ENCODE measurements at places on chromosomes 4 and X. TPM values are rescaled to one million over a fixed set of nuclear protein-coding genes. Genes with fewer than 3 reads are reported as not detected.
A peak's percentile ranks its signal among the peaks of the same experiment; 100 is the strongest.

GRCh38 chr4:129578336-129578735 lies 482.4 kb downstream of the C4orf33 start:
- H3K4me3 ChIP-seq, result no peak overlapping the region
- no peaks in the 10 kb centered on the region for H3K4me1 ChIP-seq
- no peaks in the 10 kb centered on the region for H3K27me3 ChIP-seq
- H3K36me3 ChIP-seq, result peaks cover 3% of the 10 kb centered on the region

DNA sequence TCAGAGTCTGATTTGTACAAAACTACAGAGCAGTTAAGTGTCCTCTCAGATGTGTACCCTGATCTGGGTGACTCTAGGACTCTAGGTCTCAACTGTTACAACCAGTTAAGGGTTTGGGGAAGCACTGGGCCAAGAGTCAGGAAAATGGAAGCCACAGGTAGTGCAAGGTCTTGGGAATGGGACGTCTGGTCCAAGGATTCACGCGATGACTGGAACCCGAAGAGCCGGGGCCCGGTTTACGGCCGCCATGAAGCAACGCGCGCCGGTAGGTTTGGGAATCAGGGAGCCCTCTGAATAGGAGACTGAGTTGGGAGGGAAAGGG lies 321 bp upstream of the HPRT1 start:
- peak overlapping the region; percentile 81 for H3K4me3 ChIP-seq
- H3K27ac ChIP-seq, result peak overlapping the region; percentile 28
- no peak for DNase-seq
- no peaks in the 10 kb centered on the region for H3K27me3 ChIP-seq
- no peaks in the 10 kb centered on the region for H3K36me3 ChIP-seq

- H3K4me1 ChIP-seq, result no peaks in the 10 kb centered on the region
- no peak for DNase-seq
- H3K4me3 ChIP-seq, result no peak overlapping the region
- H3K27ac ChIP-seq, result no peak overlapping the region
- peaks cover 6% of the 10 kb centered on the region for H3K27me3 ChIP-seq
- no peaks in the 10 kb centered on the region for H3K36me3 ChIP-seq
Observed at GRCh38 chr4:138592796-138593195, 350.6 kb upstream of the SLC7A11 start.

DNA sequence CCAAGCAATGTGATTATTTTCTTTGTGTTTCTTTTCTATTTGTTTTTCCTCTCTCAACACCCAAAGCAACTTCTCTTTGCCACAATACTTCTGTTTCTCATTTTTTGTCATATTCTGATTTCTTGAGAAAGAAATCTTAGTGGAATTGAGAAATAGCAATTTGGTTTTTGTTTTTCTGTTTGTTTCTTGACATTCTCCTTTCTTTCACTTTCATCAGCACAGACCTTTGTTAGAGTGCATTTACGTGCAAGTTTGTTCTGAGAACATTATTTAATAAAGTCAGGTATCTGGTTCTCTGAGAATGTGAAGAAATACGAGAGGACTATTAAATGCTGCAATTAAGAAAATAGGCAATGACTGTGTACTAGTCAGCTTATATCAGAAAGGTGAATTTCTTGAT lies 608.1 kb upstream of the AADAT start:
- H3K27ac ChIP-seq, result no peak overlapping the region
- no peak overlapping the region for H3K4me3 ChIP-seq
- DNase-seq, result no peak
- H3K27me3 ChIP-seq, result no peaks in the 10 kb centered on the region
- H3K4me1 ChIP-seq, result no peaks in the 10 kb centered on the region

GRCh38 chr4:1519787-1520661 lies 113.8 kb upstream of the NKX1-1 start:
- no peak for DNase-seq
- no peak overlapping the region for H3K27ac ChIP-seq
- H3K36me3 ChIP-seq, result no peaks in the 10 kb centered on the region
- peak overlapping the region; percentile 48 for H3K4me3 ChIP-seq

- H3K27me3 ChIP-seq, result no peaks in the 10 kb centered on the region
- no peak for DNase-seq
- no peaks in the 10 kb centered on the region for H3K36me3 ChIP-seq
- no peak overlapping the region for H3K4me3 ChIP-seq
Observed at GRCh38 chr4:160299608-160300007, 1196.7 kb downstream of the RAPGEF2 start.

GRCh38 chr4:48804584-48805301 lies 24.7 kb upstream of the FRYL start:
- no peak overlapping the region for H3K4me3 ChIP-seq
- H3K4me1 ChIP-seq, result no peaks in the 10 kb centered on the region
- no peak for DNase-seq
- H3K27me3 ChIP-seq, result no peaks in the 10 kb centered on the region
- no peaks in the 10 kb centered on the region for H3K36me3 ChIP-seq
- no peak overlapping the region for H3K27ac ChIP-seq

Gene MRFAP1L1
- 159 TPM for polyA plus RNA-seq

Gene NEXMIF
- not detected for polyA plus RNA-seq

GRCh38 chr4:139815778-139816601 lies 150.4 kb downstream of the MGST2 start:
- no peak for DNase-seq
- peak overlapping the region; percentile 48 for H3K27ac ChIP-seq
- no peaks in the 10 kb centered on the region for H3K27me3 ChIP-seq
- peak overlapping the region; percentile 84 for H3K4me3 ChIP-seq
- H3K36me3 ChIP-seq, result no peaks in the 10 kb centered on the region
- peaks cover 22% of the 10 kb centered on the region for H3K4me1 ChIP-seq

Gene UGT2B10
- polyA plus RNA-seq, result not detected

DNA sequence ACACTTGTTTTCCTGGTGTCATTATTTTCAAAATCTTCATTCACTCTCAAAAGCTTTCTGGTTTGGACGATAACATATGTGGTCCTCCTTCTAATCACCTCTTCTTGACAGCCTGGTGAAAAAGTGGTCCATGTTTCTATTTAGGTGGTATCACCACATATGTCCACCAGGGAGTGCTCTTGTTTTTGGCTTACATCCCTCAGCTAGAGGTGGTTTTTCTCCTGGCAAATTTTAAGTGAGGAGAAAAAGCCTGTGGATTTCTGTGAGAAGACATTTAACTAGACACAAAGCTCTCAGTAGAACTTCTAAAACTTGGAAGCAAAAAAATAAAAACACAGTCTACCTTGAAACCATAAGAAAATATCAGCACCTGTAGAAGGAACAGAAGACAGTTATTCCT lies 58.0 kb upstream of the FRMPD4 start:
- no peaks in the 10 kb centered on the region for H3K4me1 ChIP-seq
- DNase-seq, result no peak
- H3K27ac ChIP-seq, result no peak overlapping the region
- no peaks in the 10 kb centered on the region for H3K36me3 ChIP-seq
- H3K4me3 ChIP-seq, result no peak overlapping the region
- no peaks in the 10 kb centered on the region for H3K27me3 ChIP-seq

DNA sequence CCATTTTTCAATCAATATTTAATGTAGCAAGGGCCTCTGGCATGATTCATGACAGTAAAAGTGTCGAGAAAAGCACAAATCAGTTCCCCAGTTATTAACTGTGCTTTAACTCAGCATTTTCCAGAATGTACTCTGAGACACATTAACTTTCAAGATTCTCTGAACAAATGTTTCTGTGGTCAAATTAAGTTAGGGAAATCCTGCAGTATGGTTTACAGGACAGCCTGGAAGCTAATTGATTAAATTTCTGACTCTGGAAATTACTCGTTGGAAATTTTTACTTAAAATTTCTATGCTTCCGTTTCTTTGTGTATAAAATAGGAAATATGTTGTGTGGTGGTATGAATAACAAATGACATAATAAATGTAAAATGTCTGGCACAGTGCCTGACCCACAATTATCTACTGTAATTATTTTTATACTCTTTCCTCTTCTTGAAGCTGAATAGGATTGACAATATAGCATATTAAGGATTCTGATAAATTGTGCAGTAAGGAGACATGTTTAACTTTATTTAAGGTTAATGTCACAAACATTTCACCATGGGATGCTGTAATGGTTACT lies 33.7 kb downstream of the STK32B start:
- DNase-seq, result no peak
- H3K4me1 ChIP-seq, result no peaks in the 10 kb centered on the region
- H3K36me3 ChIP-seq, result peaks cover 5% of the 10 kb centered on the region
- H3K4me3 ChIP-seq, result no peak overlapping the region
- H3K27me3 ChIP-seq, result peaks cover 1% of the 10 kb centered on the region

- H3K27ac ChIP-seq, result no peak overlapping the region
- no peaks in the 10 kb centered on the region for H3K36me3 ChIP-seq
- H3K27me3 ChIP-seq, result peaks cover 4% of the 10 kb centered on the region
- H3K4me3 ChIP-seq, result no peak overlapping the region
- DNase-seq, result no peak
Observed at GRCh38 chrX:78333521-78333920, 6.1 kb upstream of the CYSLTR1 start.

DNA sequence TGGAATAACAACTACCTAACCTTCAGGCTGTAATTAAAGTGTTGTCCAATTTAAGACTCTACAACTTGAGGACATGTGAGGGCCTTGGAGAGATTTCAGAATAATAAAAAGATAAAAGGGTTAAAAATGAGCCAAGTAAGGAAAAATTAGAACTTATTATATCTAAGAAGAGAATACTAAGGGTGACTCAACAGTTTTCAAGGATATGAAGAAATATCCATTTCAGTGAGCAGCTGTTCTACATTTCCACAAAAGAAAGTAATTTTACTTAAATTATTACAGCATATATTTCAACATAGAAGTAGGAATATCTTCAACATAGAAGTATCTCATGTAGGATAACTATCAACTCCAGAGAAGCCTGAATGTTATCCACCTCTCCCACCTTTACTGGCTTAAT lies 11.3 kb downstream of the SNX12 start:
- H3K4me1 ChIP-seq, result peaks cover 25% of the 10 kb centered on the region
- peaks cover 4% of the 10 kb centered on the region for H3K36me3 ChIP-seq
- no peak for DNase-seq
- no peak overlapping the region for H3K4me3 ChIP-seq

GRCh38 chr4:10962246-10962645 lies 277.7 kb upstream of the CLNK start:
- H3K27me3 ChIP-seq, result no peaks in the 10 kb centered on the region
- H3K4me1 ChIP-seq, result peaks cover under 1% of the 10 kb centered on the region
- no peak overlapping the region for H3K27ac ChIP-seq
- no peak for DNase-seq

GRCh38 chrX:49829016-49829415 lies at the start of gene PAGE4:
Gene PAGE4 (plus strand): TSS chrX:49829303. CDS start chrX:49830429, 1,126 bp downstream.
- H3K27me3 ChIP-seq, result peaks cover 7% of the 10 kb centered on the region
- no peaks in the 10 kb centered on the region for H3K4me1 ChIP-seq
- DNase-seq, result no peak
- no peak within 1 kb of the TSS for H3K27ac ChIP-seq
- H3K36me3 ChIP-seq, result no peaks in the 10 kb centered on the region
- H3K4me3 ChIP-seq, result no peak within 1 kb of the TSS

Gene NLRP2B
- not detected for polyA plus RNA-seq

DNA sequence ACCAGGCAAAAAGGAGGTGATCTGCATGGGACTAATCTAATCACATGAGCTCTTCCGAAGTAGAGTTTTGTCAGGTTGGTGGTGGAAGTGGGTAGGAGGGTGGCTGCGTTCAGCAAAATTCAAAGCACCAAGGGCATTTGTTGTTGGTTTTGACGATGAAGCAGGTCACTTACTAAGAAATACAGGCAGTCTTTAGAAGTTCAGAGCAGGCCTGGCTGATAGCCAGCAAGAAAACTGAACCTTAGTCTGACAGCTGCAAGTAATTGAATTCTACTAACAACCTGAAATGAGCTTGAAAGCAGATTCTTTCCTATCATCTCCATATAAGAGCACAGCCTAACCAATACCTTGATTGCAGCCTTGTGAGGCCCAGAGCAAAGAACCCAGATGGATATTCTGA lies 505.8 kb downstream of the KLHL13 start:
- DNase-seq, result no peak
- no peaks in the 10 kb centered on the region for H3K4me1 ChIP-seq
- H3K36me3 ChIP-seq, result no peaks in the 10 kb centered on the region
- H3K4me3 ChIP-seq, result no peak overlapping the region
